Amniotic stem cell (primary cell): ENCODE measurements at places on chromosomes 5 and 9.

DNA sequence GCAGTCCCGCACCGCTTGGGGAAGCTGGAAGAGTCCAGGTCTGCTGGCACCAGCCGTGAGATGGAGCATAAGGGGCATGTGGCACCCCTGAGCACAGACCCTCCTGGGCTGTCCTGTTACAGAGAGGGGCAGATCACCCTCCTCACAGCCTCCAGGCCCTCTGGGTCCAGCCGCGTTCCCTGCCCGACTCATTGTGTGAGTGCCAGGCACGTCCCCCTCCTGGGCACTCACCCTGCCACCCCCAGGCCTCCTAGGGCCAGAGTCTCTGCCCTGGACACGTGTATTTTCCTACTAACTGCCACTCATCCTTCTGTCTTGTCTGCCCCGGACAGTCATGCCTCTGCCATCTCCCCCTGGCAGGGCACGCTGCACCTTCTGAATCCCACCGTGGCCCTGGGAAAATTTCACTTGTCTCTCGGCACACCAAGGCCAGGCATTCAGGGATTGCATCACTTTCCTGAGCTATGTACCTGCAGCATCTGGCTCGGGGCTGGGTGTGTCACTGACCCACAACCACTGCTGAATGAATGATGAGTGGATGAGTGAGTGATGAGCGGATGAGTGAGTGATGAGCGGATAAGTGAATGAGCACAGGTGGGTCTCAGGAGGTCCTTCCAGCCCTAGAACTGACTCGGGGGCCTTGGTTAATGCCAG, 21.5 kb upstream of the FCN1 start:
- DNase-seq = no peak

GRCh38 chr5:95972196-95972595, 10.5 kb upstream of the ELL2 start:
- no peak for DNase-seq

- no peak for DNase-seq
Measured at GRCh38 chr5:1641041-1641440, 117.3 kb upstream of the LPCAT1 start.

DNA sequence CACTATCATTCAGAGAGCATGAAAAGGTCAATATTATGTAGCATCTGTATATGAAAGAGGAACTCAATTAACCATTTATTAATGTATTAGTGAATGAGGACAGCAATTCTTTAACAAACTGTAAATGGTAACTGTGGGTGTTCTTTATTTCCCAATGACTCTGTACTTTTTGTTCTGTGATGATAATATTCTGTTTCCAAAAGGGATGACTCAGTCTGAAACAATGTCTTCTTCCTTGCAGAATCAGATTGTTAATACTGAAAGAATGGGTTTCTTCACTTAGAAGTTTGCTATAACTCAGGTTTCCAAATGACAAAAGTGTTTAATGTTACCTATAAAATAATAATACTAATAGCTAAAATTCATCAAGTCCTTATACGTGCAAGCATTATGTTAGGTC, 1518.7 kb upstream of the WWC1 start:
- DNase-seq = no peak

DNA sequence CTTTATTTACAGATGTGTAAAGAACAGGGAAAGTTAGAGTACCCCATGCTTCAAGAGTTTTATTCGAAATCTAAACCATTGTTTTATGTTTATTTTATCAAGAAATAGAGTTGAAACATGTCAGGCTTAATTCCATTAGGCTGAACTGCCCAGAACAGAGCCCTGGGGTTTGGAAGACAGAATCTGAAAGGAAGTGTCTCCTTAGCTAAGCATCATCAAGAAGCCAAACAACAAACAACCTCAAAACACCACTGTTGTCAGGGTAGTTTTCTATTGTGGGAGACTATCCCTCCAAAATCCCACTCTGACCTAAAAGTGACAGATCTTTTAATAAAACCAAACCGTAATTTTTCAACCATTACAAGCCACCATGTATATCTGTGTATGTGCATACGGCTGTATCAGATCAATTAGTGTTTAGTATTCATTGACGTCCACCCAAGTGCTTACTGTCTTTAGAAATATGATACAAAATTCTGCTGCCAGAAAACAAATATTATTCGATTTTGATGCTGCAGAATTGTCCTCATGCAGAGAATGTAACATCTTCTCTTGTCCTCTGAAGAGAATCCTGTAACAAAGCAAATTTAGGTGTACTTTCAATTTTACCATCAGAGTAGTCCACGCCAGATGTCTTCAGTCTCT, 271.9 kb upstream of the TMEM161B start:
- DNase-seq = no peak

- DNase-seq = peak; percentile 21
Measured at GRCh38 chr9:98491828-98492227, 216.9 kb downstream of the GABBR2 start.

GRCh38 chr5:42555797-42556196, 132.6 kb downstream of the GHR start:
- DNase-seq = no peak
